ENCODE measurements at places on chromosomes 11 and 22.
A peak's percentile ranks its signal among the peaks of the same experiment; 100 is the strongest.

GRCh38 chr22:46829117-46829891 lies 66.9 kb downstream of the TBC1D22A start:
- no peak for DNase-seq

GRCh38 chr11:875769-876301 lies 33.2 kb downstream of the TSPAN4 start:
- DNase-seq = no peak

- no peak for DNase-seq
Observed at GRCh38 chr11:31649129-31649966, 139.8 kb downstream of the ELP4 start.

- no peak for DNase-seq
Observed at GRCh38 chr22:35498026-35498800, 42.4 kb upstream of the RASD2 start.

GRCh38 chr22:23524226-23524625 lies 55.9 kb downstream of the IGLL1 start:
- no peak for DNase-seq

GRCh38 chr22:39900306-39901227 lies at the start of gene GRAP2:
Gene GRAP2, plus strand, starts transcription at chr22:39901084. Its CDS starts 46,023 bp downstream, at chr22:39947107.
- DNase-seq = peak; percentile 79

GRCh38 chr22:46815559-46815895 lies 53.1 kb downstream of the TBC1D22A start:
- no peak for DNase-seq

DNA sequence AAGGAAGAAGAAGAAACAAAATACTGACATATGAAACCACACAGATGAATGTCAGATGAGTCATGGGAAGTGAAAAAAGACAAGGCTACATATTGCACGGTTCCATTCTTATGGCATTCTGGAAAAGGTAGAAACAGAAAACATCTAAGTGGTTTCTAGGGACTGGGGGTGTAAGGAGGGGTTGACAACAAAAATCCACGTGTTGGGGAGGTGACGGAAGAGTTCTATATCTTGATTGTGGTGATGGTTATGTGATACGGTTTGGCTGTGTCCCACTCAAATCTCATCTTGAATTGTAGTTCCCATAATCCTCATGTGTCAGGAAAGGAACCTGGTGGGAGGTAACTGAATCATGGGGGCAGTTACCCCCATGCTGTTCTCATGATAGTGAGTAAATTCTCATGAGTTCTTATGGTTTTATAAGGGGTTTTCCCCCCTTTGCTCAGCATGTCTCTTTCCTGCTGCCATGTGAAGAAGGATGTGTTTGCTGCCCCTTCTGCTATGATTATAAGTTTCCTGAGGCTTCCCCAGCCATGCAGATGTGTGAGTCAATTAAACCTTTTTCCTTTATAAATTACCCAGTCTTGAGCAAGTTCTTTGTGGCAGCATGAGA lies 6.4 kb upstream of the ARFGAP3 start:
- DNase-seq = peak; percentile 42

DNA sequence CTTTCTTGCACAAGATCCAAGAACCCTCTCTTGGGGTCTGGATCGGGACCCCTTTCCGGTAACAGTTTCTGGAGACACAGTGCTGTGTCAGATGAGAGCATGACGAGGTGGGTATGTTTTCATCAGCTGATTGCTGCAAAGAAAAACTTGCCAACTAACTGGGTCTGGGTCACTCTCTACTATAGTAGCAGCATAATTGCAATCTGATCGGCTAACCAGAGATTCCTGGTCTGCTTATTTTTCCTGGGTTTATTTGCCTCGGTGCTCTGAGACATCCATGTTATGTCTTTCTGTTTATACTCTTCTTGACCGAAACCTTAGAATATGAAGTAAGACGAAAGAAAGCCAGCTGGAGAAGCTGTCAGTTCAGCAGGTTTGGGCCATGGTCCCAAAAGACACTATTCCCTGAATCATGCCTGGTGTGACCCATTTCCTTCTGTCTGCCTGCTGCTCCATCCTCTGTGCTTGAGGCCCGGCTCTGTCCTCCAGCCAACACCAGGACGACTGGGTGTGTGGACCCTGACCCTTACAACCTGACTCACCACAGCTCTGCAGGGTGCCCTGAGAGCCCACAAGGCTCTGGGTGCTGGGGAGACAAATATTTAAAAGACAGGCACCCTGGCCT lies 24.1 kb upstream of the CLMP start:
- no peak for DNase-seq

DNA sequence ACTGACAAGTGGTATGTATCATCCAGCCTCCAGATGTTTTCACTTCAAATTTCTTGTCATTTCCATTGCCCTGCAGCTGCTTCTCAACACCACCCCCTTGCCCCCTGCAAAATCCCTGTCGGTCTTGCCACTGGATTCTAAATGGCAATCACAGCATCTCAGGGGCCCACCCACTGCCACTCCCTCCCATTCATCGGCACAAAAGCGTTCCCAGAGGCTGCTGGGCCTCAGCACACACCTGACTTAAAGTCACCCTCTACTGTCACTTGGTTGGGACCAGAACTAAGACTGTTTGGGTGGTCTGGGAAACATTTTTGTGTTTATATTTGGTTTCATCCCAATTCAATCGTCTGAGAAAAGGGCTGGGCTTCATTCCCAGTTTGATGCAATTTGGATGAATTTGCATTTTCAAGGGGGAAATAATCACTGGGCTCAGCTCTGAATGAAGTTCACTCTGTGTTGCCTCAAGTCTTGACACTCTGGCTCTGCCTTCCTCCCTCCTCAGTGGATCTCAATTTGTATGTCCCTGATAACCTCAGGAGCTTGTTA lies 27.1 kb downstream of the SYT13 start:
- DNase-seq = no peak

DNA sequence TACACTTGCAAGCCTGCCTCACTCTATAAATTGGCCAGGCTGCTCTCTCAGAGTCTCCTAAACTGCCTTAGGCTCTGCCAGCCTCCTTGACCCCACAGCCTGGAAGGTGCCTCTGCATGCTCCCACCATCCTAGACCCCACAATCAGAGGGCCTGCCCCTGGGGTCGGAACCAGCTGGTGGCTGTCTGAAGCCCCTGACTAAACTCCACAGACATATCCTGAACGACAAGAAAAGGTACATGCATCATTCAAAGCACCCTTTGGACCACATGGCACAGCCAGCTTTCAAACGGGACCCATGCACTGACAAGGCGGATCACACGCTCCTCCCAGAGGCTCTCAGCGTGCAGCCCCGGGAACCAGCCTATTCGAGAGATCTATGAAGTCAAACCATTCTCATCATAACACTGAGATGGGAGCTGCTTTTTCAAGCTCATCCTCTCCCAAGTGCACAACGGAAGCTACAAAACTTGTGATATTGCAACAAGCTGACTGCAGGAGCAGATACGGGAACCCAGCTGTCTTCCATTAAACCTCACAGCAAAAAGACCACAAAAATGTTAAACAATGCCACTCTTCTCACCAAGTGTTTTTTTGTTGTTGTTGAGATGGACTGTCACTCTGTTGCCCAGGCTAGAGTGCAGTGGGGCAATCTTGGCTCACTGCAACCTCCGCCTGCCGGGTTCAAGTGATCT lies 8.1 kb downstream of the SHANK2 start:
- no peak for DNase-seq

DNA sequence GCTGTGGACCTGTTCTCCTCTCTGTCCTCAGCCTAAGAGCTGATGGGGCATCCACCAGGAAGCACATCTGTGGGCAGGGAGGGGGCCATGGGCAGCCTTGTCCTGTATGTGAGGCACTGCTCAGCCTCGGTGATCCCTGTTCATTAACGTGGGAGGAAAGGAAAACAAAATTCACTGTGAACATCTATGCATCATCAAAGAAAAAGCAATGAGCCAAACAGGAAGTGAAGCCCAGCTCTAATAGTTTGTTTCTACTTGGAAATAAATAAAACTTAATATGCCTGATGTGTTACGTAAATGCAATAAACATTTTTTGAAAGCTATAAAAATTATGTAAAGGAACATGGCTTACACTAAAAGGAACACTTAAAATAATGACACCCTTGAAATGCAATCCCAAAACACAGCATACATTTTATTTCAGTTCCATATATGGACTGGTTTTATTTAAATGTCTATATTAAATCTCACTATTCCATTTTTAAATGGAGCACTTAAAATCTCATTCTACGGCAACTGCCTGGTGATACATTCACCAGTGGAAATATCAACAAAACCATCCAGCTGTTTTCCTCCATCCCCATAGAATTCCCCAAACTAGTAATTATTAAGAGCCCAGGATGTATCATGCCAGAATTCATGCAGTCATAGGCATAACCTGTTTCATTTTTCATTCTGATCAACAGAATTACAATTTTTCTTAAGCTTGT lies 78.3 kb downstream of the ZNF280B start:
- no peak for DNase-seq
